Caco-2 (cell line): ENCODE measurements at places on chromosomes 12 and 14. TPM values are rescaled to one million over a fixed set of nuclear protein-coding genes. Genes with fewer than 3 reads are reported as not detected.

The KRT6C gene
- total RNA-seq = not detected in 2 replicates

The MYF6 gene
- total RNA-seq = not detected in 2 replicates

The COX8C gene
- not detected in 2 replicates for total RNA-seq

The KERA gene
- not detected in 2 replicates for total RNA-seq

The RALGAPA1 gene
- 28.9 and 29.2 TPM in 2 replicates for total RNA-seq

The PCK2 gene
- total RNA-seq = 132 and 146 TPM in 2 replicates

The GPATCH2L gene
- total RNA-seq = 38.0 and 41.6 TPM in 2 replicates

The BICD1 gene
- 36.2 and 38.8 TPM in 2 replicates for total RNA-seq

The ACOT4 gene
- total RNA-seq = 2.7 and 3.2 TPM in 2 replicates

The KRT6A gene
- 0.14 TPM in 1 of 2 replicates, not detected in the other for total RNA-seq

The FERMT2 gene
- 33.5 and 40.8 TPM in 2 replicates for total RNA-seq

The KLRC2 gene
- total RNA-seq = not detected in 2 replicates

The DYRK2 gene
- total RNA-seq = 24.4 and 24.6 TPM in 2 replicates

The CLEC2D gene
- total RNA-seq = 6.6 and 8.5 TPM in 2 replicates

The SMCO2 gene
- 0.93 and 1.2 TPM in 2 replicates for total RNA-seq

The OSGEP gene
- 63.1 and 64.3 TPM in 2 replicates for total RNA-seq

The PIWIL1 gene
- 5.1 and 5.3 TPM in 2 replicates for total RNA-seq

The SERPINA12 gene
- not detected in 2 replicates for total RNA-seq

The SLC7A8 gene
- 26.9 and 28.9 TPM in 2 replicates for total RNA-seq

The IPO8 gene
- 50.4 and 56.6 TPM in 2 replicates for total RNA-seq

The NEUROD4 gene
- total RNA-seq = not detected in 2 replicates

The TAS2R10 gene
- total RNA-seq = 0.29 and 0.30 TPM in 2 replicates

The HOXC5 gene
- 3.4 and 3.6 TPM in 2 replicates for total RNA-seq

The KIAA0586 gene
- total RNA-seq = 13.5 and 18.2 TPM in 2 replicates

The NANOG gene
- not detected in 2 replicates for total RNA-seq

The DHRS4L2 gene
- 7.2 and 7.8 TPM in 2 replicates for total RNA-seq

The TAS2R50 gene
- 2.0 and 2.2 TPM in 2 replicates for total RNA-seq

The AMDHD1 gene
- total RNA-seq = 0.32 and 0.61 TPM in 2 replicates

The PTPRR gene
- 1.3 and 1.9 TPM in 2 replicates for total RNA-seq

The PRB2 gene
- not detected in 2 replicates for total RNA-seq

The PLEKHD1 gene
- total RNA-seq = 0.42 and 0.50 TPM in 2 replicates

The SLC25A47 gene
- not detected in 2 replicates for total RNA-seq

The FOXN4 gene
- total RNA-seq = 0.49 and 0.95 TPM in 2 replicates

The FGD4 gene
- total RNA-seq = 31.6 and 34.3 TPM in 2 replicates

The MYH6 gene
- not detected in 2 replicates for total RNA-seq

The ACTR6 gene
- total RNA-seq = 25.0 and 26.0 TPM in 2 replicates

The DPF3 gene
- not detected in 2 replicates for total RNA-seq

The RAPGEF3 gene
- total RNA-seq = 1.2 and 2.3 TPM in 2 replicates

The TAS2R20 gene
- total RNA-seq = 2.2 and 3.8 TPM in 2 replicates

The GXYLT1 gene
- 25.7 and 28.1 TPM in 2 replicates for total RNA-seq

The A2M gene
- 0.60 and 1.00 TPM in 2 replicates for total RNA-seq

The PIK3C2G gene
- total RNA-seq = not detected in 2 replicates

The FITM1 gene
- total RNA-seq = 0.39 and 0.44 TPM in 2 replicates

The IAPP gene
- not detected in 2 replicates for total RNA-seq

The NINJ2 gene
- total RNA-seq = 6.5 and 7.0 TPM in 2 replicates

The EMP1 gene
- total RNA-seq = 6.6 and 10.2 TPM in 2 replicates

The PNN gene
- 98.5 and 100 TPM in 2 replicates for total RNA-seq

The PKP2 gene
- total RNA-seq = 249 and 275 TPM in 2 replicates

The TAS2R8 gene
- not detected in 2 replicates for total RNA-seq
